Esophagus mucosa (tissue), 1 donor: ENCODE measurements at places on chromosomes 2 and 18.

DNA sequence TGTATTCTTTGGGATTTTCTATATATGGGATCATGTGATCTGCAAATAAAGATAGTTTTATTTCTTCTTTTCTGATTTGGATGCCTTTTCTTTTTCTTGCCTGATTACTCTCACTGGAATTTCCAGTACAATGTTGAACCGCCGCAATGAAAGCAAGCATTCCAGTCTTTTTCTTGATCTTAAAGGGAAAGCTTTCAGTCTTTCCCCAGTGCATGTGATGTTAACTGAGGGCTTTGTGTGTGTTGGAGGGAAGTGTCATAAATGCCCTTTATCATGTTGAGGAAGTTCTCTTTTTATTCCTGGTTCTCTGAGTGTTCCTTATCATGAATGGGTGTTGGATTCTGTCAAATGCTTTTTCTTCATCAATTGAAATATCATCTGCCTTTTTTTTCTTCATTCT is 16.9 kb upstream of the CYBRD1 start:
- no peak for ATAC-seq

DNA sequence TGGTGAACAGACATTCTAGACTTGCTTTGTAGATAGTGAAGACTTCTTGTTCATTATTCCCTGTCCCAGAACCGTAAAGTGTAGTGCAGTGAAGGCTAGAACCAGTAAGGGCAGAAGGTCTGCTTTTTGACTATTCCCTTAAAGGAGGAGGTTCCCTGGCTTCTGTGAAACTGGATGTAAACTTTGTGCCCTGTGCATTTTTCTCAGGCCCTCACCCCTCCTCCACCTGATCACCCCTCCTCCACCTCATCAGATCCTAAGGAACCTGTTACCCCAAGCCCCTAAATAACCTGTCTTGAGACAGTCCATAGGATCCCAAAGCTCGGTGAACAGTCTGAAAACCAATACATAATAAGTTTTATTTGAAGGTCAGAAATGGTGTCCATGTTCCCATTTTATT is 33.7 kb downstream of the SFT2D3 start:
- no peak for ATAC-seq

DNA sequence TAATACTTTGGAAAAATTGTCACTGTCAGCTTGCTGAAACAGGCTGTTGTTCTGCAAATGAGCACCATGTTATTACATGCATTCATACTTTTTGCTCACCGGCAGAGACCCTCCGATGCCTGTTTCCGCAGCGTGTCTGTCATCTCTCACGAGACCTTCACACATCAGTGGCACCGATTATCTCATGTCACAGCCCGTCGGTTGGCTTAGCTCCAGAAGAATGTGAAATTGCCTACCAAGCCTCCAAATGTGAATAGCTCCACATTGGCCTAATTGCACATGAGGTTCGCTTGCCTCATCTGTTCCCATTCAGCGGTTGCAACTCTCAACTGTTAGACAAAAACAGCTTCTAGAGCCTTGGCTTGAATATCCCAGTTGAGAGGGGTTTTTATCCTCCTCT is 233.0 kb downstream of the ACTR3 start:
- no peak for ATAC-seq

DNA sequence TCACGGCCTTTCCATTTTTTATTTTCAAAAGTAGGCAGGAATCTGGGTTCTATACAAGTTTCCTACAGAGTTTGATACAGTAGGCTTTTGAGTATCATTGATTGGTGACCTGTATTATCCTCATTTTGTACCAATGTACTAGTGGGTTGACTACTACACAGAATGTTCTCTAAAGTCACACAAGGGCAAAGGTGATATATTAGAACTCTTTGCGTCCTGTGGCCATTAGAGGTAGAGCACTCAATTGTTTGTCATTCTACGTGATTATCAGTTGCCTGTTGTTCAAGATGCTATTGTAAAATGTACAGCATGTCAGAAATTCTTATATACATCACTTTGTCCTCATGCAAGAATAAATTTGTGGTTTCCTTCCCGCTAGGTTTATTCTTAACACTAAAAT is 24.8 kb downstream of the WDR75 start:
- no peak for ATAC-seq

DNA sequence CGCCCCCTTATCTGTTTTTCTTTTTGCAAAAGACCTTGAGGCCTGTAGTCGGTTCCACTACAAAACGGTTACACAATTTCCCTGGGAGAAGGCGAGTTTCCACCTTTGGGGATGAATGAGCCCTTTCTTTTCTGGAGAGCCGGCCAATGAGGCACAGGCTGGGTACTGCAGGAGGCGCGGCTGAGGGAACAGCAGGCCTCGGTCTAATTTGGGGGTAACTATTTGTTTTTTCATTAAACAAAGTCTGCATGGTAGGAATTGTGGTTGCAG is 129.2 kb downstream of the MYCN start:
- no peak for ATAC-seq

GRCh38 chr2:64186699-64187605 is 42.7 kb upstream of the PELI1 start:
- peak; percentile 81 for ATAC-seq

GRCh38 chr18:24704946-24705630 is 244.7 kb downstream of the HRH4 start:
- no peak for ATAC-seq

DNA sequence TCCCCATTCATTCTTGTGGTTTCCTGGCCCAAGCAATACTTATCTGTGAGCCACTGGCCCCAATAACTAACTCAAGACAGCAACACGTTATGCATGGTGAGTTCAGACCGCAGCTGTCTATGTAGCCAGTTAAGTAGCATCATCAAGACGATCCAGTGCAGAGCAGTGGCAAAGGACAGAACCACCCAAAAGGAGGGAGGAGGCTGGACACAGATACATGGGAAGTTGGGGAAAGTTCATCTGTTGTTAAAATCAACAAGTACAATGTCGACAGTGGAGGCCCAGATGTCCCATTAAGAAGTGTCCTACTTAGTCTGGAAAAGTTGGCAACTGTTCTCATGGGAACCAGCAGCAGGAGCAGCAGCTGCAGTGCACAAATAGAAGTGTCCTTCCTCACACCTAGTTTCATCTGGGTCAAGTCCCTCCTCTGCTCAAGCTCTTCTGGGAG is 106.9 kb upstream of the THOC1 start:
- no peak for ATAC-seq

DNA sequence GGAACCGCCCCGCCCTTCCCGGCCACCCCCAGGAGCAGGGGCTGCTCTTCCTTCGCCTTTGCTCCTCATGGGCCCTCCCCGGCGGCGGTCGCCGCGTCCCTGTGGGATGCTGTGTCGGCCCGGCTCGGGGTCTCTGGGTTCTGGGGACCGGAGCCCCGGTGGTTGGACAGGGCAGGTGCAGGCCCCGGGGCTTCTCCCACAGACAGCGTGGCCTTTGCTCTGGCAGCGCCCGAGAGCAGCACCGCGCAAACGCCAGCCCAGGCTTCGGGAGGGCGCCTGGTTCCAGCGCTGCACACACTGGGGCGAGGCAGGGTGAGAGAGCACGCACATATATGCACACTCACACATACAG is 9.0 kb upstream of the KCNG2 start:
- ATAC-seq: no peak

DNA sequence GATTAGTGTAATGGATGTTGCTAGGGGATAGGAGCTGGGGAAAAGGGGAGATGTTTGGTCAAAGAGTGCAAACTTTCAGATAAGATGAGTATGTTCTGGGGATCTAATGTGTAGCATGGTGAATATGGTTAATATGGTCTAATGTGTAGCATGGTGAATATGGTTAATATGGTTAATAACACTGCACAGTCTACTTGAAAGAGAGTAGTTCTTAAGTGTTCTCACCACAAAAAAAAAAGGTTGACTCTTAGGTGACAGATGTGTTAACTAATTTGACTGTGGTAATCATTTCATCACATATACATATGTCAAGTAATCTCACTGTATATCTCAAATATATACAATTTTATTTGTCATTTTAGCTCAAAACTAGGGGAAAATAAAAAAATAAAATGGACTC is 121.3 kb upstream of the CD226 start:
- ATAC-seq: no peak

GRCh38 chr2:67876176-67876575 is 186.6 kb downstream of the C1D start:
- no peak for ATAC-seq

DNA sequence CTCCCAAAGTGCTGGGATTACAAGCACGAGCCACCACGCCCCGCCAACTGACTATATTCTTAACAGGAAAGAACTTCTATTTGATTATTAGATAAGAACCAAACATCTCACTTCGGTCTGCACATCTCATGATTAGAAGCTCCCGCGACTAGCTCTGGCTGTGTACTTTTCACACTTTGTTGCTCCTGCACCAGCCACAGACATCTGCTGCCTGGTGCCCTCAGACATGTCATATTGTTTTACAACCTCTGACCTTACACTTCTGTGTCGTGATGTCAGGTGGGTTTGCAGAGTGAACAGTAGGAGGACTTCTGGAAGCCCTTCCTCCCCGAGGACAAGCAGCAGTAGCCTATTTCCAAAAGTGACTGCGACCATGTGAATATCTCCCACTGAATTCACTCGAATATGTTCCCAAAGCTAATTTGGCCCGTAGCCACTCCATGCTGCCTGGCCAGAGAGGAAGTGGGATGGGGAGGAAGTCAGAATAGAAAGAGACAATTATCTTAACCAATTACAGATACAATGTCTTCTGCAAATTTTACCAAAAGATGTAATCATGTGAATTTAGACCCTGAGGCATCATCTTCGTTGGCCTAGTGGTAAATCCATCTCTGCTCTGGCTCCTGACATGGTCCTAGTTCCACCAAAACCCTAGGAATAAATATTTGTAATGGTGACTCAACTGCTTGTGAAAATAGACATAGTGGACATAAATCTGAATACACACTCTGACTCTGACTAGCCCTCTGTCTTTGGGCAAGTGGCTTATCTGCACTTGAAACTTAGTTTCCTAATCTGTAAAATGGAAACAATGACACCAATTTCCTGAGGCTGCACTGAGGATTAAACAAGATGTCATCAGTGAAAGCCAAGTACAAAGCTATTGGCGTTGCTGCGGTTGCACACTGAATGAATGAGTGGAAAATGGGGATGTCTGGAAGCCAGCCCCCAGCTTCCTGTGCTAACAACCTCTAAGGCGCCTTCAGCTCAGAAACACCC is 406.1 kb downstream of the LRATD1 start:
- no peak for ATAC-seq

DNA sequence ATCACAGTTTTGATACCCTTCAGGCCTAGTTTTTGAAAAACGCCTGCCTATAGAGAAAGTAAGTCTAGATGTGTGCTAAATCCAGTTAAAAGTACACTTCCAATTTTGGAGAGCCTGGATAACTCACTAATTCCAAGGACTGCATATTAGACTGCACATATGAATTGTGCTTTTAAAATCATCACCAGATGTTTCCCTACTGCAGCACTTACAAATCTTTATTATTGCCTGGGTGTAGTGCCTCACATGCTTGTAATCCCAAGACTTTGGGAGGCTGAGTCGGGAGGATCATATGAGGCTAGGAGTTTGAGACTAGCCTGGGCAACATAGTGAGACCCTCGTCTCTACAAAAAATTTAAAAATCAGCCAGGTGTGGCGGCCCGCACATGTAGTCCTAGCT is 35.9 kb upstream of the HTR2B start:
- no peak for ATAC-seq

- ATAC-seq: no peak
Observed at GRCh38 chr2:153823880-153824279, 47.8 kb upstream of the GALNT13 start.

GRCh38 chr18:2102022-2102421 is 469.3 kb downstream of the METTL4 start:
- no peak for ATAC-seq

GRCh38 chr2:71922091-71922490 is 225.6 kb downstream of the CYP26B1 start:
- no peak for ATAC-seq

- ATAC-seq: no peak
Observed at GRCh38 chr2:45533771-45534170, 77.3 kb downstream of the SRBD1 start.

DNA sequence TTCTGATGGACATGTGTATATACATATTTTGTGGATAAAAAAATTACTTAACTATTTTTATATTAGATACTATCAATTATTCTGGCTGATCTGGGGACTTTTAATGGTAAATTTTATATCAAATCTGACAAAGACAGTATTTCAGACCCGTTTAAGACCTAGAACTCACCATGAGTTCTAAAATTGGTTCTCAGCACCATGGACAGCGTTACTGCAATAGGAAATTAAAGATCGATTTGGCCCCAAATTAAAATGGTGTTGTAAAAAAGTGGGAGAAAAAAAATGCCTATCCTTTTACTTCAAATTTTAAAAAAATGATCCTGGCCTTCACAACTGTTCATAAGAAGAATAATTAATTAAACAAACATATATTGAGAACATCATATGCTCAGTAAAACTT is 919 bp upstream of the SCN2A start:
- no peak for ATAC-seq

GRCh38 chr2:29060441-29060840 is 13.9 kb downstream of the PCARE start:
- no peak for ATAC-seq

GRCh38 chr18:23922939-23923338 is 91.6 kb upstream of the TTC39C start:
- ATAC-seq: peak; percentile 7

GRCh38 chr2:185219981-185220380 is 518.6 kb upstream of the FSIP2 start:
- ATAC-seq: no peak

DNA sequence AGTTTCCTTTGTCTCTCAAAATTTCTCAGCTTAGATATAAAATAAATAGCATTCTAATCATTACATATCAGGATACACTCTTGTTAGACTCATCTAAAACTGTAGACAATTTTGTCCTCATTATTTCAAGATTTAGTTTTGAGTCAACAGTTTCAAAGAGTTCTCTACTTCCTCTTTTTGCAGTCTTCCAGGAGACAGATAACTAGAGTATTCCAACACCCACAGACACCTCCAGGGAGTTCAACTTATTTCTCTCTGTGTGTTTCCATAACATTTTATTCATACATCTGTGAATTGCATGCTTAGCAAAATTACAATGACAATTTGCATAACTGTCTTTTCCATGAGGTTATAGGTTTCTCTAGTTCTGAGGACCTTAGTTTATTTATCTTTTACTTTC is 166.6 kb upstream of the HNMT start:
- ATAC-seq: no peak

- no peak for ATAC-seq
Observed at GRCh38 chr2:41484858-41485234, 563.0 kb upstream of the PKDCC start.

GRCh38 chr2:48146552-48146951 is 240.3 kb upstream of the FBXO11 start:
- no peak for ATAC-seq

DNA sequence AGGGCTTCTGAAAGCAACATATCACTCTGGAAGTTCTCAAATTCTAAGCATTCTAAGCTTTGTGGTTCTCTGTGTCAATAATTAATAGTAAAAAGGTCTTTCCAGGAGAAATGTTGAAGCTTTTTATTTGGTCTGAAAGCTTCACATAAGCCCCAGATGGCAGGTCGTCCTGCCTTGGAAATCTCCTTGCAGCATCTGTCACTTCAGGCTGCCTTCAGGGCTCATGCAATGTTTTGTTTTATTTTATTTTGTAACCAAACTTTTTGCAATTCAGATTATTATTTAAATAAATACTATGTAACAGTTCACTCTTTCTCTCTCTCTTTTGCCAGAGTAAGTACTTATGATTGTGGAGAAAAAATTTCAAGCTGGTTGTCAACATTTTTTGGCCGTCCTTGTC is 46.7 kb upstream of the FHOD3 start:
- ATAC-seq: no peak
